ENCODE measurements at places on chromosomes 3 and 15.

DNA sequence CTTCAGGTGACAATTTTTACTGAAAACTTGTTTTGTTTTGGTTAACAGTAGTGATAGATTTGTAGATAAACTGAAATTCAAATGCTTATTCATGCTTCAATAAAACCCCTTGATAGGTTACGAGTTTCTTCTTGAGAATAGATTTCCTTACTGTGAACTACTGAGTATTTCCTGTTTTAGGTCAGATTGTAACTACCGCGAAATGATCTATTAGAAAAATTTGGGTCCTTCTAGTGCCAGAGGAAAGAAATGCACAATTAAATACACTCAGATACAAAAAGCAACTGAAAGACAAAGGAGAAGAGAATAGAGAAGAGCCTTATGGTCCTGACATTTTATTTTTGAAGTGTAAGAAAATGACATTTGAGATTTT, 251.7 kb upstream of the TBL1XR1 start:
- no peak for DNase-seq

DNA sequence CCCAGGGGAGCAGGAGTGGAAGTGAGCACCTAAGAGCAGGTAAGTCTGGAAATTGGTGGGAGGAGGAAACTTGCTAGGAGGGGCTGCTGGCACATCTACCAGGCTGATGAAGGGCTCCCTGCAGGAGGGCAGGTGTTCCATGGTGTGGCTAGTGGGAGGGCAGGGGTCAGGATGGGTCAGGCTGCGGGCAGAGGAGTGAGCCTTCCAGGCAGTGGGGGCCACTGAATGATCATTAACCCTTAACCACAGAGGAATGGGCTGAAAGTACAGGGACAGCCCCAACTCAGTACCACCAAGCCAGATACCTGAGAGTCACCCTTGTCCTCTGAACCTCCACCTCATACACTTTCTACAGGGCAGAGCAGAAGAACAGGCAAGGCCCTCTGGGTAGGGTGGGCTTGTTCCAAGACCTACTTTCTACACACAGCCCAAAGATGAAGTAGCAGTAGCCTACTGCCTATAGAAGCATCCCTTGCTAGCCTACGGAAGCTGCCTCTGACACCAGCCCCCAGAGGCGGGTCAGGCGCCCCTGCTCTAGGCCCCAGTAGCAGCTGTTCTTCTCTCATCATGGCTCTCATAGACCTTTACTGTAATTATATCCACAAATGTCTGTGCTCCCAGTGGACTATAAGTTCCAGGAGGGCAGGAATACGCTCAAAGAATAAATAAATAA, 4.6 kb downstream of the RAB6B start:
- no peak for DNase-seq

- DNase-seq: no peak
Observed at GRCh38 chr15:50251638-50252182, 13.8 kb downstream of the HDC start.

- no peak for DNase-seq
Observed at GRCh38 chr3:38047896-38048295, 8.9 kb downstream of the DLEC1 start.

DNA sequence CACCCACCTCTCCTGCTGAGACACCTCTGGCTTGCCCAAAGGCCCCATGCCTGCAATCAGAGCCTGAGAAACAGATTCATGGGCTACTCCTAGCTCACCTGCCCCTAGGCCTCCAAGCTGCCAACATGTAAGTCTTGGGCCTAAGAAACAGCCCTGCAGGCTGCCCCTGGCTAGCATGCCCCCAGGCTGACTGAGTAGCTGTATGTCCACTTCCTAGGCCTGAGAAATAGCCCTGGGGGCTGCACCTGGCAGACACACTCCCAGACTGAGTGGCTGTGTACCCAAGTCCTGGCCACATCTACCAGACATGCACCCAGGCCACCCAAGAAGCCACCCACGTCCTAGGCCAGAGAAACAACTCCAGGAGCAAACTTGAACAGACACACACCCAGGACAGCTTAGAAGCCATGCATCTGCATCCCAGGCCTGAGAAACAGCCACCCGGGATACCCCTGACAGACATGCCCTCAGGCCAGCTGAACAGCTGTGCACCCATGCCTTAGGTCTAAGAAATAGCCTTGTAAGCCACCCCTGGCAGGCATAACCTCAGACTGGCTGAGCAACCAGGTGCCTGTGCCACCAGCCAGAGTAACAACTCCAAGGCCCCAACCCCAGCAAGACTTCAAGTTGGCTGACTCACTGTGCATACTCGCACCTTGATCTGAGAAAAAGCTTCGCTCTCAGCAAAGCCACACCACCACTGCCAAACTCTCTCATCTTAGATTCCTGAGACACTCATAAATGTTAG, 12.0 kb upstream of the NRG4 start:
- DNase-seq: no peak

- no peak for DNase-seq
Observed at GRCh38 chr3:115384381-115384780, 237.3 kb upstream of the ZBTB20 start.

- peak; percentile 72 for DNase-seq
Observed at GRCh38 chr3:67090474-67090873, 92.4 kb downstream of the KBTBD8 start.

DNA sequence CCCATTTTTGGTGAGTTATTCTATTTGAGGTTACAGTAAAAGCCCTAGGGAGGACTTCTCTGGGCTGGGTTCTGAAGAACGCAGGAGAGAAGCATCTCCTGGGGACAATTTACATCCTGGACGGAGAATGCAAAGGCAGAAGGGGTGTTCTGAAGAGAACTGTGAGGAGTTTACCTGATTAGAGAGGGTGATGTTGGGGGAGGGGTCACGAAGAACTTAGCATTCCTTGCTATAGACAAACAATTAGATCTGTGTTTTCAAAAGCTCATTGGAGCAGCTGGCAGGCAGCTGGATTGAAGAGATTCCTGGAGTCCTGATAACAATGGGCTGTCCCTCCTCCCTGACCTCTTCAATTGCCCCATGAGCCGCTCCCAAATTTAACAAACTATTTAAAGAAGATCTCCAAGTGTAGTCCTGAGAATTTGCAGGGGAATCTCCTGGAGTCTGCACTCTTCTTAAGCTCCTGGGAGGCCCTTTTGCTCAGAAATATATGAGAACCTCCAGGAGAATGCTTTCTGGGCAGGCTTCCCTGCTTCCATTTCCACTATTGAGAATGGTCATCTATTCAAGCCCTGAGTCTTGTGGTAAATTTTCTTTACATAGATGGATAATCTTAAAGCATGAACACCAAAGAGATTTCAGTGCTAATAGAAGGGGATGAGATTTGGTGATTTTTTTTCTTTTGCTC, 55.3 kb downstream of the ARHGAP31 start:
- peak; percentile 20 for DNase-seq

GRCh38 chr3:192435241-192435640, 292.1 kb downstream of the FGF12 start:
- no peak for DNase-seq

GRCh38 chr15:68658151-68658550, 79.4 kb downstream of the CORO2B start:
- no peak for DNase-seq

- DNase-seq: no peak
Observed at GRCh38 chr3:115226844-115227445, 79.9 kb upstream of the ZBTB20 start.

DNA sequence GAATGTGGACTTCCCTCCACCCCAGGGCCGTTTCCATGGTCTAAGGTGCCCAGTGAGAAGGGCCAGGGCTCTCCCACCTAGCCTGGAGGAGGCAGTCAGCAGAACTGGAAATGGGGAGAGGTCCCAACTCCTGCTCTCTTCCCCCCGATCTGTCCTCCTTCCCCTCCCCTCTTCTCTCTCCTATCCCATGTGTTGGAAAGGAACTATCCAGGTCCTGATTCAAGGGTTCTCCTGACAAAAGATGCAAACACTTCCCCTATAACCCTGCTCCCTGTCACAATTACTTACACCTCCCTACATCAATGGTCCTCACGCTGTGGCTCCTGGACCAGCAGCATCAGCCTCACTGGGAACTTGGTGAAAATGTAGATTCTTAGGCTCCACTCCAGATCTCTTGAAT, 6.0 kb downstream of the CIB2 start:
- no peak for DNase-seq

- DNase-seq: peak; percentile 15
Observed at GRCh38 chr15:98292442-98293240, 332.1 kb downstream of the ARRDC4 start.

GRCh38 chr3:181623924-181624694, 87.6 kb upstream of the SOX2 start:
- DNase-seq: no peak

DNA sequence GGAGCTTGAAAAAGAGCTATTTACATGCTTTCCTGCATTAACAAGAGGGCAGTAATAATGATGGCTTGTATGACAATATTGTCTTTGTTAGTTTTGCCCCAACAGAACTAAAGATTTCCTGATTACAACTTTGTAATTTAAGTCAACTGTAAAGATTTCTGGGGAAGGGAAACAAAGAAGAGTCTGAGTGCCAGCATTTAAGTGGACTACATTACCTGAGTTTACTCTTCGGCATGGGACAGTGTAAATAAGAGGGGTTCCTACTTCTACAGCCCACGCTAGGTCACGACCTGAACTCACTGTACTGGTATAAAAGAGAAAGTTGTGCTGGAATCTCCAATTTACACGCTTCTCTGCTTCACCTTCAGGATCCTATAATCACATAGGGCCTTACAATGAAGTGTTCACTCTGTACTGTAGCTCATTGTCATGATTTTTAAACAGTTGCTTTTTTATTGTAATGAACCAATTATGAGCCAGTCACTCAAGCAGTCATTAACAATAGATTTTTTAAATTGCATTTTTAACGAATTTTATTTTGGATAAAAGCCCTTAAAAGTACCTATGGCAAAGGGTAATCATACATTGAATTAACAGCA, 39.6 kb downstream of the DPH6 start:
- no peak for DNase-seq

DNA sequence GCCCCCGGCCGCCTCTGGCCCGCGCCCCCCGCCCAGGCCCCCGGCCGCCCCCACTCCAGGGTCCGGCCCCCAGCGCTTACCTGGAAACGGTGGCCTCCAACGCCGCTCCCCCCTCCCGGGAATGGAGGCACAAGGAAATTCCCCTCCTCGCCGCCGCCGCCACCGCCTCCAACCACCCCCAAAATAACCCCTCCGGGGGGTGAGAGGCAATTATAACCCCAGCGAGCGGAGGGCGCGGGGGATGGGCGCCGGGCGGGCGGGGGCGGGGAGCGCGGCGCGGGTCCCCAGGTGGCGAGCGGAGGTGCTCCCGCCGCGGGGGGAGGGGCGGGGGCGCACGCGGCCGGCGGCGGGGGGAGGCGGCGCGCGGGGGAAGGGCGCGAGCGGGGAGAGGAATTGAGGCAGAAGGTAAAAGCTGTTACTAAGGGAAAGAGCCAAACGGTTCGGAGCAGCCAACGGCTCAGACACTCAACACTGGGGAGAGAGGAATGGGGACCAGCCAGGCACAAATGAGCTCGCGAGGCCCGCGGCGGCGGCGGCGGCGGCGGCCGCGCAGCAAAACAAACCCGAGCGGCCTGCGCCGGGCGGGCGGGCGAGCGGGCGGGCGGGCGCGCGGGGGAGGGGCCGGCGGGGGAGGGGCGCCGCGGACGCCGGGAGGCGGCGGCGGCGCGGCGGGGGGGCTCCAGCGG, at the start of gene TBL1XR1:
Gene TBL1XR1, minus strand, starts transcription at position 442 of the 686 bp plus-strand sequence. CDS start 132,505 bp downstream, outside the sequence.
- peak; percentile 98 for DNase-seq

DNA sequence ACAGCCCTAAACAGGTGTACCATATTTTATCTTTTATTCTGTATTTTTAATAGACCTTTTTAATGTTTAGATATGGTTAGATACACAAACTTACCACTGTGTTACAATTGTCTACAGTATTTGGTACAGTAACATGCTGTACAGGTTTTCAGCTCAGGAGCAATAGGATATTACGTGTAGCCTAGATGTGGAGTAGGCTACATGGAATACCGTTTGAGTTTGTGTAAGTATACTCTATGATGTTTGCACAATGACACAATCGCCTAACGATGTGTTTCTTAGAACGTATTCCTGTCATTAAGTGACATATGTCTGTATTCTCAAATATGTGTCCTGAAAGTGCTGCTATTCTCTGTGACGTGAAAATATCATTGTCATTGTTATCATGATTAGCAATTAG, 62.6 kb downstream of the MFSD1 start:
- DNase-seq: no peak

DNA sequence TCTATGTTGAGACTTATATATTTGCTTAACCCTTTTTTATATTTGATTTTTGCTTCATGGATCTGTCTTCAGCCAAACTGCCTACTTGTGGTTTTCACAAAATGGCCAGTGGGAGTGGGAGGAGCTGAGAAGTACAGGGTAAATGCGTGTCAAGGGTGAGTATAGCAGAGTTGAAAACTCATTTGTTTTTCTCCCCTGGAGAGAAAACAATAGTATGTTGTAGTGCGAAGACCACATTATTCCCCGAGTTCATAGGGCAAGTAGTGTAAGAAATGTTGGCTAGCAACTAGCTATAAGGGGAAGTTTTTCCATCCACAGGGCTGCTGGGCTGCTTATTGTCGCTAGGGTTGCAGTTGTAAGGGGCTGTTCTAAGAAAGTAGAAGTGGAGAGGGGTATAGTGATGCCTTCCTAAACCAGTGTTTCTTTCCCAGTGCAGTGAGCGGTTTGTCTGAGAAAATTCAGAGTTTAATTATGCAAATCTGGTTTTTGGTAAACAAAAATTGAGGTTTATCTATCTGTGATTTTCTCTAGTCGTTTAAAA, 153.8 kb upstream of the AZI2 start:
- DNase-seq: no peak

GRCh38 chr15:89187301-89187985, 33.9 kb downstream of the RLBP1 start:
- no peak for DNase-seq

GRCh38 chr15:43067717-43068461, 37.9 kb downstream of the UBR1 start:
- DNase-seq: peak; percentile 20

All from choroid plexus epithelial cell (primary cell).